ENCODE measurements at places on chromosomes 7 and 10. TPM values are rescaled to one million over a fixed set of nuclear protein-coding genes. Genes with fewer than 3 reads are reported as not detected.

- DNase-seq: no peak
Observed at GRCh38 chr7:41028580-41028979, 674.3 kb downstream of the INHBA start.

Gene GIMAP1
- total RNA-seq: 6.7 TPM

- DNase-seq: no peak
Observed at GRCh38 chr10:59027975-59028655, 148.3 kb upstream of the PHYHIPL start.

DNA sequence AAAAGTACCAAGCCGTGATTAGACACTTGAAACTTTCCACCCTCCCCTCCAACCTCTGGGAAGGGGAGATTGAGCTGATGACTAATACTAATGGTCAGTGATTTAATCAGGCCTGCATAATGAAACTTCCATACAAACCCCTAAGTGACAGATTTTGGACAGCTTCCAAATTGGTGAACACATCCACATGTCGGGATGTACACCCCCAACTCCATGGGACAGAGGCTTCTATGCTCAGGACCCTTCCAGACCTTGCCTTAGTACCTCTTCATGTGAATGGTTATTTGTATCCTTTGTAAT, 4.8 kb downstream of the NUB1 start:
- no peak for DNase-seq

GRCh38 chr7:38232502-38233366, 40.7 kb downstream of the TARP start:
- DNase-seq: no peak

Gene PGAM2
- total RNA-seq: 28.0 TPM

DNA sequence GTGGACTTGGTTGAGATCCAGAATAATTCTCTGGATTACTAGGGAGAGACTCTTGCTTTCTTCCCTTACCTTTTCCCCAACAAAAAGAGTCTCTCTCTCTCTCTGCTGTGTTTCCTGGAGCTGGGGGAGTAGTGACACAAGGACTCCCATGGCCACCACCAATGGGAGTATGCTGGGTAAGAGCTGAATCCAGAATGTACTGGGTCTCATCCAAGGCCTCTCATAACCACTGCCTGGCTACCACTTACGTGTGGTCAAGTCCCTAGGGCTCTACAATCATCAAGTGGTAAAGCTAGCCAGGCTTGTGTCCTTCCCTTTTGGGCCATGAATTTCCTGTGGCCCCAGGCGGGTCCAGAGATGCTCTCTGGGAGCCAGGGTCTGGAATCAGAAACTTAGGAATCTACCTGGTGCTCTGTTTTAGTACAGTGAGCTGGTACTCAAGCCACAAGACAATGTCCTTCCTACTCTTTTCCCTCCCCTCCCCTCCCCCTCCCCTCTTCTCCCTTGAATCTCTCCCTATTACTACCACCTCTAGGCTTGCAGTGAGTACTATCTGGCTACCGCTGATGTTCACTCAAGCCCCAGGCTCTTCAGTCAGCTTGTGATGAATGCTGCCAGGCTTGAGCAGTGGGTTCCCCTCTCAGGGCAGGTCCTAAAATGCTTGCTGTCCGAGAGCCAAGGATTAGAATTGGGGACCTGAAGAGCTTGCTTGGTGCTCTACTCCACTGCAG, 196.6 kb downstream of the BBS9 start:
- no peak for DNase-seq

DNA sequence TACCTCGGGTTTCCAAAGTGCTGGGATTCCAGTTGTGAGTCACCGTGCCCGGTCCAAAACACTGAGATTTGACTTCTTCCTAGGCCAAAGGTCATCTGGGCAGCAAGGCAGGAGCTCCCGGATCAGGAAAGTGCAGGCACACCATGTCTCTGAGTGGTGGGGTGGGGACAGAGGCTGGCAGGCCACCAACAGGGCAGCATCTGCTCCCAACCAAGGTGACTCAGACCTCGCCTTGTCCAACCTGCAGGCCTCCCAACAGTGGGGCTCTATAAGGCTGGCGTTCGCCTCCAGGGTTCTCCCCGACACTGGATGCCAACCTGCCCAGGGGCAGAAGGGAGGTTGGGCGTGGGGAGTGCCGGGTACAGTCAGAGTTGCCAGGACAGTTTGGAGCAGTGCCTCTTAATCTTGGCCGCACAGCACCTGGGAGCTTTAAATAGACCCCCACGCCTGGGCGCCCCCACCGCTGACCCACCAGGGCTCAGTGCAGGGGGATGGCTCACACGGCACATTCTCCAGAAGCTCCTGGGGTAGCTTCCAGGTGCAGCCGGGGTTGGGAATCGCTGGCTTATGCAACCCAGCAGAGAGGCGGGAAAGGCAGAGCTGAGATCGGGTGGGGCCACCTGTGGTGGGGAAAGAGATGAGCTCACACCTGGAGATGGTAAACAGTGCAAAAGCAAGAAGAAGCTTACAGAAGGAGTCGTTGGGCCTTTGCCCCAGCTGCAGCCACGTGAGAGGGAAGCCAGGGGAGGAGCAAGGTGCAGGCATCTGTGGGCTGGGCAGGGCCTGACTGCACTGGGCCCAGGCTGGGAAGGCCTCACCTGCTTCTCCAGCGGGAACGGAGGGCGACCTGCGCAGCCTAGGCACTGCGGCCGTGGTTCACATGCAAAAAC, 10.9 kb downstream of the CALML5 start:
- DNase-seq: no peak

DNA sequence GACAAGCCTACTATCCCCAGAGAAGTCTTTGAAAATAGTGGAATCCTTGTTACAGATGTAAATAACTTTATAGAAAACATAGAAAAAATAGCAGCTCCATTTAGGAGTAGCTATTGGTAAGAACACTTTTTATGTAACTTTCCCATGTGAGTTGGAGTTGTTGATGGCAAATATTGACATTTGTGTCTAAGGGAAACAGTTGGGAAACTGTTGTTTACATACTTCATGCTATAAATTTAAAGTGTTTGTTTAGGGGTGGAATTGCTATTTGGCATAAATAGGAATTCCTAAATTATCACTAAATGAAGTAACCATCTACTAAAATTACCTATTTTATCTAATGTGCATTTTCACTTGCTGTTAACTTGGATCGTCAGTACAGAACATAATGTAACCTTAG, 50.7 kb downstream of the GDI2 start:
- DNase-seq: no peak

- DNase-seq: no peak
Observed at GRCh38 chr7:77648742-77649338, 47.4 kb upstream of the RSBN1L start.
